ENCODE measurements at places on chromosomes 6 and 20.
A peak's percentile ranks its signal among the peaks of the same experiment; 100 is the strongest.

GRCh38 chr20:1150218-1150617, 31.8 kb downstream of the PSMF1 start:
- peak; percentile 21 for DNase-seq

DNA sequence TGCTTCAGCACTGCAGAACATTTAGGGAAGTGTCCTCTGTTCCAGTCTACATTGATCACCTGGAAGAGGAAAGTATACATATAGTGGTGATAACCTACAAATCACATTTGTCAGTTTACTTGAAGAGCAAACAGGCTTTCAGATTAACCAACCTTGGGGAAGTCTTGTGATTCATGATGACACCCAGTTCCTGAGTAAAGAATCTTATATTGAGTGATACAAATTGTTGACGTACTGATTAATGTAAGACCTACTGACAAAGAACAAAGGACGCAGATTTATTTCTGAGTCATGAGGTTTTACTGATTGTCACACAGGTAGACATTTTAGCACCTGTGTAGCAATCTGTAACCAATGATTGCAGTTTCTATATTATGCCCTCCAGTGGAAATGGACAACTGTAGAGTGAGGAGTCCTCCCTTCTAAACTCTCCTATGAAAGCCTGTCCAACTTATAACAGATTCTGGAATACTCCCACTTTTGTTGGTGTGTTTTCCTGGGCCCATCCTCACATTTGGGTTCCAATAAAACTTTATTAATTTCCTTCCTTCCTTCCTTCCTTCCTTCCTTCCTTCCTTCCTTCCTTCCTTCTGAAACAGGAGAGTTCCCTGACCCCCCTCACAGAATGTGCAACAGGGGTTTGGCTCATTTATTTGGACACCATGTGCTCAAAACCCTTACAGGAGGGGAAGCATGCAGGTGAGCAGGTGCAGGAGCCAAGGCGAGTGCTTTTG, 113.5 kb downstream of the SLC35B3 start:
- DNase-seq, result no peak

- no peak for DNase-seq
Observed at GRCh38 chr20:37526839-37527637, 638 bp downstream of the BLCAP start.

GRCh38 chr6:42332916-42333315, 115.3 kb upstream of the MRPS10 start:
- no peak for DNase-seq

DNA sequence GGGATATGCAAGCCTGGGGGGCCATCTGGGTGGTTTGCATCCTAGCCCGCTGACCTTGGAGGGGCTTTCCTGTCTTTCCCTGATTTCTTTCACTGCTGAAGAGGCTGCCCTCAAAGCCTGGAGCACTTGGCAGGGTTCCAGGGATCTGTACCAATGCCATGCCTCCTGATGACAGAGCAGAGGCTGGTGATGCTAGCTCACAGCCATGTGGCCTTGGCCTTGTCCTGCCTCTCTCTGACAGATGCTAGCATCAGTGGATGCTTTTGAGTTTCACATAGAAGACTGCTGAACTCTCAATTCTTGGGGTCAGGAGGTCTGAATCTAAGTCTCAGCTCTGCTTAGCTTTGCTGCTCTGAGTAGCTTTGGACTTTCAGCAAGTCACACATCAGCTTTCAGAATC, 21.9 kb upstream of the RREB1 start:
- peak; percentile 22 for DNase-seq

- no peak for DNase-seq
Observed at GRCh38 chr6:100620085-100620840, 155.5 kb upstream of the SIM1 start.

- no peak for DNase-seq
Observed at GRCh38 chr6:157978021-157978783, 3.5 kb upstream of the SYNJ2 start.

DNA sequence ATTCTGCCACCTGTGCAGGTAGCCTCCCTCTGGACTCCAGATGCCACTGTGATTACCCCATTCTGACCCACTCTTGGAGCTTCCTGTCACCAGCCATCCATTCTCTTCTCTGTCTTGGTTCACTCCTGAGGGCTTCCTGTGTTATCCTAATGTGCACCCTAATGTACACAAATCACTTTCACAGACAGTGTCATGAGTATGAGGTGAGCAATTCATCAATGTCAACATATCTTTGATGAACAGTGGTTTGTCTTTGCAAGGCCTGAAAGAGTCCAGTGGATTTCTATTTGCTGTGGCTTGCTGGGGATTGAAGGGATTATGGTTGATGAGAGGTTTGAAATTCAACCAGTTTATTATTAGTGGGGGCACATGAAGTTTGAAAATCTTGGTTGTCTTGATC, 63.8 kb upstream of the EEF1E1 start:
- DNase-seq, result no peak

DNA sequence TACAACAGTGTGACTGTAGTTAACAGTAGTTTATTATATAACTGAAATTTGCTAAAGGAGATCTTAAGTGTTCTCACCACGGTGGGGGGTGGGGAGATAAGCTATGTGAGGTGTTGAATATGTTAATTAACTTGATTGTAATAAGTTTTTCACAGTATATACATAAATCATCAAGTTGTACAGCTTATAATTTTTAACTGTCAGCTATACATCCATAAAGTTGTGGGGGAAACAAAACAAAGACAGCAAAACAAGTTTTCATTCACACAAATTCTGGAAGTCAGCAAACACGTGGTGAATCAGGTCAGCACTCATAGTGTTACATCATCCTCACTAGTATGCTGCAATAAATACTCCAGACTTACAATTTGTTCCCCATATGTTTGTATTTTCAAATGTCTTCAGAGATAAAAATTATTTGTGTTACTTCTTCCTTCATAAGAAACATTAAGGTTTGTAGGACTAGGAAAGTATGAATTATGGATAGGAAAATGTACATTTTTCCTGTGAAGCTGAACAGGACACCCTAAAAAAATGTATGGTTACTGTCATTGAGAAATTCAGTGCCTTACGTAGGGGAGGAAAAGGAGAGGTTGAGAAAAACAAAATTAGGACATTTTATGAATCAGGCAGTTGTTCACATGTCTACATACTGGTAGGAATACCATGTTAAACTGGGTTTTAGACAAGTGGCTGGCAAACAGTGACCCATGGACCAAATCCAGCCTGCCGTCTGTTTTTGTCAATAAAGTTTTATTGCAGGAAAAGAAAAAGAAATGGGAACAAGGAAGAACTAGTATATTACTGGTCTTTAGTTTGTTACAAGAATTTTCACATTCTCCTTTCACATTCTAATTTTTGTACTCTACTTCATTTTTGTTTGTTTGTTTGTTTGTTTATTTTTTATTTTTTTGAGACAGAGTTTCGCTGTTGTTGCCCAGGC, 6.0 kb downstream of the SUMO4 start:
- DNase-seq, result no peak

GRCh38 chr20:45962031-45962755, 9.8 kb downstream of the ZNF335 start:
- DNase-seq, result no peak

GRCh38 chr20:25197183-25197869, 1.8 kb downstream of the ENTPD6 start:
- DNase-seq, result peak; percentile 16

- no peak for DNase-seq
Observed at GRCh38 chr20:32490942-32491763, 94.0 kb downstream of the NOL4L start.

DNA sequence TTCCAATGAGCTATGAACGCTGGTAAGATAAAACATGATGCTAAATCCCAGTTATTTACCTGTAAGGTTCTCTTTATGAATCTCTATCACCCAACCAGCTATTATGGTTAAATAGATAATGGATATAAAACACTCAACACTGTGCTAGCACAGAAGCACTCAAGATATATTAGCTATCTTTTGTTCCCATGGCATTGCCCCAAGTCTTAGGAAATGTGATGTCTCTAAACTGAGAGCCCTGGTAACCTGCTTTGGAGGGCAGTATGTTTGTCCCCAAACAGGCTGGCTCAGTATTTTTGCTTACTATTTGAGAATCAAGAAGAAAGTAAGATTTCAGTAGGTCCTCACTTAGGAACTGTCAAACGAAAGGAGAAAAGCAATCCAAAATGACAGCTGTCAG, 90.5 kb downstream of the BTBD9 start:
- DNase-seq, result no peak

GRCh38 chr20:5949943-5950270, 426 bp downstream of the TRMT6 start:
- no peak for DNase-seq

DNA sequence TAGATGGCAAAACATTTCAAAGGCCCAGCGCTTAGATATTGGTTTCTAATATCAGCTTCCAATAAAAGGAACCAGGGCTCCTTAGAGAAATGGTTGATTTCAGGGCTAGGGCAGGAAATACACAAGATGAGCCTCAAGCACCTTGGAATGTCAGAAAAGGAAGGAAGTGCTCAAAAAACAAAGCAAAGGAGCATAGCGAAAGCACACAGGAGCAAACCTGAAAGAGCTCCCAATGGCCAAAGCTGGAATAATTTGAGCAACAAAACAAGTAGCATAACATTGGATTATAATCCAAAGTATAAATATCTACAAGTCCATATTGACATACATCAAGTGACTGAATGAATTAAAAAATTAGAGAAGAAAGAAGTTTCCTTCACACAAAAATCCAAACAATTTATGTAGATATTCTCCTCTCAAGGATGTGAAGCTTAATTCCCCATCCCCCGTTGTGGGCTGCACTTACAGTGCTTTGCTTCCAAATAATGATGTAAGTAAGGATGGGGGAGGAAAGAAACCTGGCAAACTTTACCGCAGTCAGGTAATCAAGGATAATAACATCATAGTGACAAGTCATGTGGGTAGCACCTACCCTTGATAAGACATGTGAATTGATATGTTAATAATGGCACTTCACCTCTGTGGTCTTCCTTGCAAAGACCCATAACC, 132.9 kb upstream of the DST start:
- DNase-seq, result no peak

DNA sequence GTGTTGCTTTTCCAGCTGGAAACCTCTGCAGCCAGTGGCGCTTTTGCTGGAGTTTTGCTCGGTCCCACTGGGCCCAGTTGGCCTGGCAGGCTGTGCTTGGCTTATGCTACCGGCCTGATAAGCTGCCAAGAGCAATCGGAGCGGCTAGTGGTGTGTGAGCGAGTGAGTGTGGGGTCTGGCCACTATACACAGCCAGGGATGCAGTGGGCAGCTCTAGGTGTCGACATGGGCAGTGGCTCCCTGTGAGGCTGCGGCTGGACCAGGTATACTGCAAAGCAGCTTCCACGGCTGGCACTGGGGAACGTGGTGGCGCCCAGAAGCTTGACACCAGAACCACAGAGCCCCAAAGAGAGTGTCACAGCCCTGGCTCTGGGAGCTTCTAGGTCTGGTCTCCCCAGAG, 996.5 kb downstream of the GRIK2 start:
- no peak for DNase-seq

Data from stimulated activated CD4-positive, alpha-beta T cell treated with anti-CD3 and anti-CD28 coated beads, Interleukin-15, amount 100 ng/mL, for 24 hours (primary cell).